AG08396 (cell line): ENCODE measurements at places on chromosomes 2 and 18.
A peak's percentile ranks its signal among the peaks of the same experiment; 100 is the strongest.

DNA sequence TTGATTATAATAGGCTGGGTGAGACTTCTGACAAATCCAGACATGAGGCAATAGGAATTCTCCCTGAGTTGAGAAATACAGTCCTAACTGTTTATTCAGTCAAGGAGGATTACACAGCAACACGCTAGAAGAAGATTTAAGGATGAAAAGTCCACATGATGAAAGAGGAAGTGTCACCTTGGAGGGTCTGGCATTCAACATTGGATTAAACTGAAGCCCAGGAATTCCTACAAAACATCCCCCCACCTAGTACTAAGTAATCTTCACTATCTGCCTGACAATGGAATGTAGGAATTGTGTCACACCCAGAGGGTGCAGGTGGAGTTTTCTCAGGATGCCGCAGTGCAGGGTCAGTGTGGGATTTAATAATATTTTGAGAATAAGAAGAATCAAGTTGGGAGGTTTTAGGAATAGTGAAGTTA is 142.4 kb downstream of the SOCS6 start:
- peak; percentile 74 for DNase-seq

DNA sequence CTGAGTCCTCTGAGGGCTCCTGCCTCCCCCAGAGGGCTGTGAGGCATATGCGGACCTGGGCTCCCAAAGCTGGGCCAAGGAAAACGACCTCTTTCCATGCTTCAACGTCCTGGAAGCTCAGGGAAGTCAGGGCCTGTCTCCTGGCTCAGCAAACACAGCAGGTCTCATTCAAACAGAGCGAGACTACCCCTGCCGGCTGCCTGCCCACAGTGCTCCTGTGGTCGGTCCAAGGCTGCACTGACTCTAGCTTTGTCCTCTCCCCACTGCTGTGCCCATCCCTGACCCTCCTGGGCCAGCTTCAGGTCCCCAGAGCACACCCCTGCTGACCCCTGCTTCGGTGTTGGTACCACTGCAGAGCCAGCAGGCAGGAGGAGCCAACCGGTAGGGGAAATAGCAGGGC is 79.6 kb downstream of the PDCL3 start:
- no peak for DNase-seq

DNA sequence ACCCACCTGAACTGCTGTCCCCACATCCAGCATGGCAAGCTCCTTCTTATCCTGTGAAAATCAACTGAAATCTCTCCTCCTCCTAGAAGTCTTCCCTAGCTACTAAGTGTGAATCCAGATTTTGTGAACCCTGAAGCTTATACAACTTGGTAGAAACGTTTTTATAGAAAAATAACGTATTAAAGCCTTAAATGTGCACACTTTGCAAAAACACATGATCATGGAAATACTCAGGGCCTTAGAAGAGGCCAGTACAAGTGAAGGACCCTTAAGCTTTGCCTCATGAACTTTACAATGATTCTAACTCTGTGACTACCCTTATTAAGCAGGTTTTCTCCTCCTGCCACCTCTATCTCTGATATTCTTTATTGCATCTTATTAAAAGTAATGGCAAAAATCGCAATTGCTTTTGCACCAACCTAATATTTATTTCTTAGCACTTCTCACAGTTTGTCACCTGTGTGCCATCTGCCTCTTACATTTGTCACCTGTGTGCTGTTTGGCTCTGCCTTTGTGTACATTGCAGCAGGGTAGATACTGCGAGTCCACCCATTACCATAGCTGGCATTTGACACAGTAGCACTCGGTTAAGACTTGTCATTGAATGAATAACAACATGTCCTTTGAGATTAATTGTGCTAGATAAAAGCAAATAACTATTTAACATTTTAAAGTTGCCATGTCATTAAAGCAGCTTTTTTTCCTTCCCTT is 42.2 kb downstream of the FRZB start:
- no peak for DNase-seq

DNA sequence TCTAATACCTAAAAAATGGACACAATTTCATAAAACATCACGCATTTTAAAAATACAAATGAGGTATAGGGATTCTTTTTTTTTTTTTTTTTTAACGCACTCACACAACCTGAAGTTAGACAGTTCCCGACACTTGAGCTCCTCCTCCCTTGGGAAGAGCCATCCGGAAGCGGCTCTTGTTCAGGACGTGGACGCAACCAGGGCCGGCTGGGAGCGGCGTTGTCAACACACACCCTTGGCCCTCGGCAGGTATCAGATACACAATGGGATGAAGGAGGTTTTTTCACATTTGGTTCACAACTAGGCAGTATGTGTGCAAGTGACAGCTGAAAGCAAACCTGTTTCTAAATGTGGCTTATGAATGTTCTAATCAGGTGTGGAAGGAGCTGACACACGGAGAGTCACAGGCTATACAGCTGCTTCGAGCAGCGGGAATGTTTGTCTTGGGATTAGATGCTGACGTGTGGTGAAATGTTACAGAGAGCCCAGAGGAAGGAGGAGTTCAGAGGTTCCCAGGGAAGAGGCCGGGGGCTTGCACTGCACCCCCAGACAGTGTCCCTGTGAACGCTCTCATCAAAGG is 111.1 kb downstream of the PXDN start:
- DNase-seq = no peak

DNA sequence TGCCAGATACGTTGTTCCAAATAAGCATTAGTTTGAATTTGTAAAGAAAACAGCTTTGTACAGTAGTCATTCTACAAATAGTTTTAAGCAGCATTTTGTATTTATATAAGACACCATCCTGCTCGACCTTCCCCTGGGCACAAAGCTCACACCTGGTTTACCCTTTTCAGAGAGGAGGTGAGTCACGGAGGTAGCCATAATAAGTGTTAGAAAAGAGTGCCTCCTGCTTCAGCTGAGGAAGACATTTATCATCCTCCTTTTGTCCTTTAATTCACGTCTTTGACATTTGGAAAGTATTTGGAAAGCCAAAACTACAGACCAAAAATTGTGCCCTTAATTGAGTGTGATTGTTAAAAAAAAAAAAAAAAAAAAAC is 6.8 kb downstream of the RAB12 start:
- no peak for DNase-seq

DNA sequence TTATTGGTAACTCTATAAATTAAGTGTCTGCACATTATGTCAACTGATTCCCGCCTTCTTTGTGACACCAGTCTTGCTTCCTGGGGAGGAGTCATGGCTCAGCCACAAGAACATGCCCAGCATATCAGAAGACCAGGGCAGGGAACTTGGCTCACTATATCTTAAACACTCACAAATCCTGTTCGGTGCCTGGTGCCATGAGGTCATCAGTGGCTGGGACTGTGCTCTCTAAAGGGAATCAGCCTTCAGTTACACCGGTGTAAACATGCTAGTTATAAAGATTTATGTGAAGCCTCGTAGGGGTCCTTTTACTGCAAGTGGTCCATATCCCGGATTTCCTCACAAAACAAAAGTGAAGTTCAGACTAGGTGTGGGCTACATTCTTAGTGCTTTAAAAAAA is 73.1 kb upstream of the ZNF521 start:
- no peak for DNase-seq

GRCh38 chr2:1742681-1743395 is 1.5 kb downstream of the PXDN start:
- peak; percentile 87 for DNase-seq

DNA sequence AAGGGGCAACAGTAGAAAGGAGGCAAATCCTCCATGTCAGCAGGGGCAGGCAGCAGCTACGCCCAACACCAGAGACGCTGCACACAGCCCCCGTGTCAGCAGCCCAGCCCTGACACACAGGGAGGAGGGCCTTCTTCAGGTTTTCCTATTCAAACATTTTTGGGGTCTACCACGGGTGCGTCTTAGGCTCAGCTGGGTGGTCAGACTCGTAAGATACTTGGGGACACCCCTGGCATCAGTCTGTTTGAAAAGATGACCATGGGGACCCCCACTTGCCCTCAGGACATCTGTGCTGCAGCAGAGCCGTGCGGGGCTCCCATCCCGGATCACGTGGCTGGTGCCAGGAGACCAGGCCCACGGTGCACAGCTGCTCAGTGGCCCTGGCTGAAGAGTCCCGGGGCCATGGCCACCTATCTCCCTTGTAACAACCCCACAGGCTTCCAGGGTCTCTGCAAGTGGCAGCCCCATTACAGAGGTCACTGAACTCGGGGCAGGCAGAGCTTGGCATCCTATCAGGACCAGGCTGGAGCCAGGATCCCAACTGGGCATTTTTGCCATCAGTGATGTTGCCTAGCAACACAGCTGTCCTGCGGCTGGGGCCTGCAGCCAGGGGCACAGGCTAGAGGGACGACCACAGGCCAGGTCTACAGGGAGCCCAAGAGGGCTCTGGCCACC is 82.5 kb downstream of the EDAR start:
- no peak for DNase-seq

DNA sequence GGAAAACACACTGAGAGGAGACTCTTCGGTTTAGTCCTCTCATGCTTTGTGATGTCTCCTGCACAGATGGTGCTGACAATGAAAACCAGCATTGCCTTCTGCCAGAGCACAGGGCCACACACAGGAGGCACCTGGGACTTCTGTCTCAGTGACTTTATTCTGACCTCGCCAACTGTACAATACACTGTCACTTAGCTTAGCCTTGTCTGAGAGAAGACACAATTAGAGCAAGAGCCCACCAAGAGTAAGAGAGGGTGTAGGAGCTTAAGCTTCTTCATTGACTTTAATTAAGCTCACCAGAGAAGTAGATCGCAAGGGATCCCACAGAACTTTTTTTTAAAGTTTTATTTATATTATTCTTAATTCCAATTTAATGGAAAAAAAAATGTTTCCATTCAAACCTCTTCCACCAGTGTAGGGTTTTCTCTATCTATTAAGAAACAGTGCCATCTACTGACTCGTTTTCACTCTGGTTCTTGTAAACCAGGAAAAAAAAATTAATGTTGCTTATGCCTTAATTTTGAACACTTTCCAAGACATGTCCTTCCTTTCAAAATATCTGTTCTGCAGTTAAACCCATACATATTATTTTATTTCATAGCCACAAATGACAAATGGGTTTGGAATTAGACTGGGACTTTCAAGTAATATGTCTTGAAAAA is 42.4 kb upstream of the DDX18 start:
- peak; percentile 28 for DNase-seq

GRCh38 chr2:70886541-70886987 is 49.1 kb upstream of the ATP6V1B1 start:
- no peak for DNase-seq

DNA sequence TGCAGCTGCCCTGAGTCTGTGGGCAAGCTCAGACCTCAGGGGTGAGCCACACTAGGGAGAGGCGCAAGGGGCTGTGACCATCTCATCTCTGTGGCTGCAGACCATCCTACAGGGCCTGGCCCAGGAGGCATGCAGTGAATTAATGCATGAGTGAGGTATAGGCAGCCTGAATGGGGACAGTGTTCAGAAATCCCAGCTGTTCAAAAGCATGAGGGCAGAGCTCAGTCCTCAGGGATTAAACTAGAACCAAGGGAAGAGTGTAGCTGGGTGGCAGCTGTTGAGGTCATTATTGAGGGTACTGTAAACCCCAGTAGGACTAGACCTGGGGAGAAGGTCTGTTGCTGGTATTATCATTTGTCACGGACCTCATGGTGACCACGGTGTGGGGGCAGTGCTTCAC is 17.0 kb downstream of the TMEM177 start:
- DNase-seq = no peak

- DNase-seq = peak; percentile 16
These were observed 688 bp downstream of the CDH20 start for GRCh38 chr18:61333746-61334490.
